NCI-H1417 treated with DMSO at 0.1 percent for 48 hours (cell line): ENCODE measurements at places on chromosomes 16 and 17.

- no peak for DNase-seq
Measured at GRCh38 chr16:2610781-2611498, 71.4 kb upstream of the KCTD5 start.

- DNase-seq = no peak
Measured at GRCh38 chr17:11109106-11109505, 131.9 kb upstream of the SHISA6 start.

GRCh38 chr16:69718111-69718764 is 8.1 kb downstream of the NQO1 start:
- no peak for DNase-seq

DNA sequence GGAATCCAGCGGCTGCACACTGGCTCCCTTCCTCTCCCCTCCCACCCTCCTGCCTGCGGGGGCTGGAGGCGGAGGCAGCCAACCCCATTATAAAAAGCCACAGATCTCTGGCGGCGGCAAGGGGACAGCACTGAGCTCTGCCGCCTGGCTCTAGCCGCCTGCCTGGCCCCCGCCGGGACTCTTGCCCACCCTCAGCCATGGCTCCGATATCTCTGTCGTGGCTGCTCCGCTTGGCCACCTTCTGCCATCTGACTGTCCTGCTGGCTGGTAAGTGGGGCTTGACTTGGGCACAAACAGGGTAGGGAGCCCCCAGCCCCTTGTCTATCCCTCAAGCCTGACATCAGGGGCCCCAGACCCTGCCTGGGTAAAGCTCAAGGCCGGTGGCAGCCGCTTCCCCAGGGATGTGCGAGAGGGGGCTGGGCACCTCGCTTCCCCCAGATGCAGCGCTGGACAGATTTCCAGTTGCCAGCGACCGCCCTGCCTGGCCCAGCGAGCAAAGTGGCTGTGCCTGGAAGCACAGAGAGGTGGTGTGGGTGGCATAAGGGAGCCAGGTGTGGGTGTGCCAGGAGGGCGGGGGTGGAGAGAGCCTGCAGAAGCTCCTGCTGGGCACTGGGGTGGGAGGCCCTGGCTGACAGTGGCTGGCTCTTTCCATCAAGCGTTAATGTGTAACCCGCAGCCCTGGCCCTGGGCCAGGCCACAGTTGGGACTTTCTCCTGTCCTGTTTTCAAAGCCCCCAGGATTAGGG is at the start of gene CX3CL1:
Gene CX3CL1, plus strand, starts transcription at position 119 of the 745 bp plus-strand sequence. Its CDS starts 79 bp downstream, at position 198.
- DNase-seq = no peak

GRCh38 chr17:879546-880442 is 97.6 kb downstream of the MRM3 start:
- DNase-seq = no peak

GRCh38 chr16:7605812-7606211 is 273.2 kb downstream of the RBFOX1 start:
- DNase-seq = no peak
